Stromal cell of bone marrow (primary cell): ENCODE measurements at places on chromosomes 6 and 20.

DNA sequence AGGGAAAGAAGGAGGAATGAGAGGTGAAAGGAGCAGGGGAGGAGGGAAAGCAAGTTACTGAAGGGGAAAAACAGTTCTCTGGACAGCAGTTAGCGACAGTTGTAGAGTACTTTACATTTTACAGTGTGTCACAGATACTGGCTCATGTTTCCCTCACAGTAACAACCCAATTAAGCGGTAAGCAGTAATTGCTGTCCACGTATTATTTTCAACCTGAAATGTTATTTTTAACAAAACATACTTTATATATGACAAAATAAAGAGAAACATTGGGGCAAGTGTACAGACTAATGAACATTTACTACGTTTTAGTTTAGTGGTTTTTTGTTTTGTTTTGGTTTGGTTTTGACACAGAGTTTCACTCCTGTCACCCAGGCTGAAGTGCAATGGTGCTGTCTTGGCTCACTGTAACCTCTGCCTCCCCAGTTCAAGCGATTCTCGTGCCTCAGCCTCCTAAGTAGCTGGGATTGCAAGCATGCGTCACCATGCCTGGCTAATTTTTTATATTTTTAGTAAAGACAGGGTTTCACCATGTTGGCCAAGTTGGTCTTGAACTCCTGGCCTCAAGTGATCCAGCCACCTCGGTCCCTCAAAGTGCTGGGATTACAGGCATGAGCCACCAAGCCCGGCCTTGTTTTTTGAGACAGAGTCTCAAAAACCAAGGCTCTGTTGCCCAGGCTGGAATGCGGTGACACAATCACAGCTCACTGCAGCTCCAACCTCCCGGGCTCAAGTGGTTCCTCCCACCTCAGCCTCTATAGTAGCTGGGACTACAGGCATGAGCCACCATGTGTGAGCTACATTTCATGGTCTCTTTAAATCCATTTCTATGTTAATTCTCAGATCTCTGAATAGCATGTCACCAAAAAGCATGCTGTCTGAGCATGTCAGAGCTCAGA is 22.6 kb upstream of the BTN3A2 start:
- DNase-seq = no peak

DNA sequence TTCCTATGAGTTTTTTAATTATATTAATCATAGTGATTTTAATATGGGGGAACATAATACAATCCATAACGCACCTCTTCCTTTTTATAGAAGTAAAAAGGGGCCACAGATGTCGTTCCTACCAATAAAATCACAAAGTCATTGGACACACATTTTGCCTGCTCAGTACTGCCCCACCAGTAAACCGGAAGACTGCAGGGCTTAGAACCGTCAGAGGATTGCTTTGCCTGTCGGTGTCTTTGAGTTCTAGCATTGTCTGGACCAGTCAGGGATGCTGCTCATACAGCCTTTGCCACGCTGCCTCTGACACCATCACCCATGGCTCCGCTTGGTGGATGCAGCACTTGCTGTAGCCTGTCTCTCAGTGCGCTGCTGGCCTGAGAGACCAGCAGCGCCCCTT is 853.6 kb downstream of the C6orf118 start:
- DNase-seq = no peak

- DNase-seq = no peak
These were observed 14.5 kb downstream of the TMX4 start for GRCh38 chr20:8005033-8005432.

DNA sequence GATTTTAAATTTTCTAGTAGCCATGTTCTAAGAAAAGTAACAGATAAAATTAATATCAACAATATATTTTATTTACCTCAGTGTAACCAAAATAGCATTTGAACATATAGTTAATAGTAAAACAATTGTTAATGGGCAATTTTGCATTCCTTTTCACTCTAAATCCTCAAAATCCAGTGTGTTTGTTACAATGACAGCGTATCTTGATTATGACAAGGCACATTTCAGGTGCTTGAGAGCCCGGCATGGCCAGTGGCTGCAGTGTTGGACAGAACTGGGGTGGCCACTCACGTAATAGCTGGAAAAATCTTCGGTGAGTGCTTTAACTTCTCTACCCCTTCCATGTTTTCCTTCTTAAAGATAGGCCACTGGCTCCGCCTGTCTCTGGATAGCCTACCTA is 248.0 kb upstream of the RREB1 start:
- DNase-seq = no peak

GRCh38 chr20:18514127-18514526 is 6.4 kb downstream of the SEC23B start:
- DNase-seq = no peak

DNA sequence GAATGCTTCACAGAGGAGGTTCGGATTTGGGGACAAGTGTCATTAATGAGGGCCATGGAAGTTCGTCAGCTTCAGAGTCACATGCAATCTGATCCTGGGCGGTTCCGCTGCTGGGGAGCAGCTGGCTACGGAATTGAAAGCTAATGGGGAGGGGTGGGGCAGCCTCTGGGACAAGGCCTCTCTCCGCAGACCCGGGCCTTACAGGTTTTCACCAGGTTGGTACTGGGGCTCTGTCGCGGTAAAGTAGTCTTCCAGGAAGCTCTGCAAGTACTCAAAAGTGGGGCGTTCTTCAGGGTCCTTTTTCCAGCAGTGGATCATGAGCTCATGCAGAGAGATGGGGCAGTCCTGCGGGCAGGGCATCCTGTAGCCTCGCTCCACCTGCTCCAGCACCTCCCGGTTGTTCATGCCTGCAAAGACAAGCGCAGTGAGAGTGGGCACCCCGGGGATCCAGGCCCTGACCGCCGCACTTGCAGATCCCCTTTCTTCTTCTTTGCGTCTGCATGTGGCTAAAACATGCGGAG is 55.9 kb upstream of the TRAF3IP2 start:
- no peak for DNase-seq

DNA sequence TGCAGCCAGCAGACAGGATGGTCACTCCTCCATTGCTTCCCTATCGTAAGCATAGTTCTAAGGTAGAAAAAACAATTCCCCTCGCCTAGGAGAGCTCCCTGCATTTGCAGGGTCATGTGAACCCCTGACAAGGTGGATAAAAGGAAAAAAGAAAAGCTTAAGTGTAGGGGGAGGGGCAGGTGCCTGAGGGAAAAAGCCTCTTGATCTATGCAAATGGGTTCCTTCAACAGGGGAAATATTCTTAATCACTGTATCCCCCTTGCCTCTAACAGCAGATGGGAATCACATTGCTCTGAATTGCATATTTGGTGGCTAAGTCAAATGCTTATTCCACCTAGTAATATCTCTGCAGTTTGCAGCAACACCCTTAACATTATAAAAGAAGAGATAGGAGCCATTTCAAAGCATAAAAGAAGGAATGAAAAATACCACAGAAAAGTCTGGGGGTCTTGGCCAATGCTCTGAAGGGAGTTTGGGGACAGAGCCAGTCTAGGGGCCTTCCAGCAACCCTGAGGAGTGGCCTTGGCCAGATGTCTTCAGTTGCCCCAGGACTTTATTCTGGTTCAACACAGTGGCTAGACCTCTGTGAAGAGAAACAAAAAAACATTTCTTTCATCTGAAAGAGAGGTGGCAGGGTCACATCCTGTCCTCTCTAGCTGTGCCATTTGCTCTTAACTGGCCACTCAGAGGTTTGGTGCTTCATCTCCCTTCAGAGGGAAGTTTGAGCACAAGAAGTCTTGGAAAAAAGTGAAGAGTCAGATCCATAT is 660.4 kb upstream of the GJE1 start:
- no peak for DNase-seq

- no peak for DNase-seq
These were observed 95.3 kb downstream of the TAF4 start for GRCh38 chr20:61970357-61970756.

DNA sequence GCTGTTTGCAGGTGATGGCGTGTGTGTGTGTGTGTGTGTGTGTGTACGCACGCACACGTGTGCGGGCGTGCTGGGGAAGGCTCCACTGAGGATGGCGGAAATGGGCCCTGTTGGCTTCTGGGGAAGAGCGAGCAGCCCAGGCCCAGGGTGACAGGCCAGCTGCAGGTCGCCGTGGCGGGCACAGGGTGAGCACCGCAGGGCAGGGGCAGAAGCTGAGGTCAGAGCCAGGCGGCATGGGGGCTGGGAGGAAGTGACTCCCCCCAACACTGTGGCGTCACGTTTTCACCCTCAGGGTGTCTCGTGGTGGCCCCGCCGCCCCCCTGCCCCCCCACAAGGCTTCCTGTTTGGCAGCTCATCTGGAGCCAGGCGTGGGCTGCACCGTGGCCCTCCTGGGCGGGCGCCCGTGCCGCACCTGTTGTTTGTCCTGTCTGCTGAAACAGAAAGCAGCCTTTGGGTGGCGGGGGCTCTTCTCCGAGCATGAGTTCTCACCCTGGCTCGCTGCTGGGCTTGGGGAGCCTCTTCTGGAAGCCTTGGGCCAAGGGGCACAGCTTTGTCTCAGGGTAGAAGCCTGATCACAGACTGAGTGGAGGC is 7.1 kb downstream of the RBM38 start:
- no peak for DNase-seq

DNA sequence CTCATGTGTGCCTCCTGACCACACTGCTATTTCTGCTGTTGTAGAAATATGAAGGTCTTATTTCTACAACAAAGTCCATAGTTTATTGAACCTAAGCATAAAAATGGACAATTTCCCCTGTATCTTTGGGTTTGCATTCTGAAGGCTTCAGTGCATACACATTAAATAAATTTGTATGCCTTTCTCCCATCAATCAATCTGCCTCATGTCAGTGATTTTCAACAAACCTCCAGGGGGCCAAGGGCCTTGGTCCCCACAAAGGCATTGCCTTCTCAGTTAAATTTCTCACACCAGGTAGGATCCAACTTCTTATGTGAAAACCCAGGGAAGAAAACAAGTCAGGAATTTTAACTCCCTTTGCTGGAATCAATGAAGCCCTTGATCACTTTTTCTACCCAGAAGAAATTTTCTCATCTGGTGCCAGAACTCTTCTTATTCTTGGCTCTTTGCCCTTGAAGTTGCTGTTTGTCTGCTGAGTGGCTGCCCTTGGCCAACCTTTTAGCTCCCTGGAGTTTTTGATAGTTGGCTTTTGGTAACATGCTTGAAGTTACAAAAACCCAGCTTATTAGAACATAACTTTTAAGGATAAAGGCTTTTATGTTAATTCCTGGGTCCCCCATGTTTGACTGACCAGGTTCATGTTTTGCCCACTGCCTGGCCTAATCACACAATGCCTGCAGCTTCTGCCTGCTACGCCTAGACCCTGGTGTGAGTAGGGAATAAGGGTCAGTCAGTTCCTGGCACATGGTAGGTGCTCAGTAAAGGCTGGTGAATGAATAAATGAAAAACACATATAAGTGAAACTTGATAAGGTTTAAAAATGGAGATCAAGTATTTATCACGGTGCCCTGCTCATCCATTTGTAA is 37.0 kb downstream of the SHLD1 start:
- DNase-seq = peak; percentile 72

DNA sequence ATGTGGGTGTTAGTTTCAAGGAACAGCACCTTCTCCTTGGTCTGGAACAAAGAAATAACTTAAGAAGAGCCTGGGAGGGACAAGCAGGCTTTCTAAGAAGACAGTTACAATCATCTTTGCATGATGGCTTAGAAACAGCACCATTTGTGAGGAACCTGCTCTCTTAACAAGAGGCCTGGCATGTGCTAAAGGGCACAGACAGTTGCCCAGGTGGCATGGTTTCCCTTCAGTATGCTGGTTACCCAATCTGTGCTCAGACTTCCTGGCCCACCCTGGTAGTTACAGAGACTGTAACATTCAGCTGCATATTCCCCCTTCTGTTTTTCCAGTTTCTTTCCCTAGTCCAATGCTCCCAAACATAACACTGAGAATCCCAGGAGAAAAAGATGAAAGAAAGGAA is 84.0 kb downstream of the CHD6 start:
- no peak for DNase-seq
